ENCODE measurements at places on chromosomes 5 and 9.

GRCh38 chr9:4116071-4116581 is 183.7 kb downstream of the GLIS3 start:
- no peak for DNase-seq

DNA sequence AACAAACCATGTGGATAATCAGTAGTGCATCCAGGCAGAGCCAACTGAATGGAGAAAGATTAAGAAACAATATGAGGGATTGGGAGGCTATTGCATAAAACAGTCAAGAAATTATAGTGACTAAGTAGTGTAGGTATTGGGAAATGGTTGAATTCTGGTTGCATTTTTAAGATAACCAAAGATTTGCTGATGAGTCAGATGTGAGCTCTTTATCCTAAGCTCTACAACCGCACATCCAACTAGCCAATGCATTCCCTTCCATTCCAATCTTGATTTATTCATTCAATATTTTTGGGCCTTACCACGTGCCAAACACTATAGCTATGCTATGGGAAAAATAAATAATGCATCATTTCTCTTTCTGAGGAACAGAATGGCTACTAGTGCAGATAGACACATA is 524.5 kb upstream of the RGMB start:
- DNase-seq: no peak

DNA sequence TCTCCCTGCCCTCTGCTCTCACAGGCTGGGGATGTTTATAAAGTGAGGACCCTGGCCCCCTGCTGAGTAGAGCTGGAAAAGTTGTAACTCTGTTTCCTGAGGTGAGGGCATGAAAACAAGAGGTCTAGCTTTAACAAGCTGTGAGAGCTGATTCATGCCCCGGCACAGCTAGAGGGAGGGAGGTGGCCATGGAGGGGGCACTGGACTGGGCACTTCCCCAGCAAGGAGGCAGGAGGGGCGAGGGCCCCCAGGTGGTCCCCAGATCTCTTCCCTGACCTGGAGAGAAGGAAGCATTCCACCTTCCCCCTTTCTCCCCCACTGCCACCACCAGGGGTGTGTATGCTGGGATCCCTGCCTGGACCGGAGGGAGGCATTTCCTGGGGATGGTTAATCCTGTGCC is at the start of gene MSMP:
Gene MSMP (minus strand): TSS at position 13 of the 400 bp plus-strand sequence. CDS start 147 bp downstream, outside the sequence.
- DNase-seq: no peak

GRCh38 chr5:4540375-4541173 is 599.6 kb upstream of the ADAMTS16 start:
- DNase-seq: no peak

DNA sequence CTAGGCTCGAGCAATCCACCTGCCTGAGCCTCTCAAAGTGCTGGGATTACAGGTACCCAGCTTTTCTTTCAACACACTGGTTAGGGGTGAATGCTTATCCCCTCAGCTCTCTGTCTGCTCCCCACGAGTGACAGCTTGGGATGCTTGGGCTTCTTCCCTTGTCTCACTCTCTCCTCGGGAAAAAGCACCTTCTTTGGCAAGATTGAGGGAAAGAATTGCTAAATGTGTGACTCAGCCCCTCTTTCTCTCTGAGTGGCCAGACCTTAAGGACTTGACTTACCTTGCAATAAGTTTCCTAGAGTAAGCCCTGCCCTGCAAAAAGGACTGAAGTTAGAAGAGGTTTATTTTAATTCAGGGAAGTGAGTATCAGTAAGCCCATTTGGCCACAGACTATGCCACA is 68.1 kb upstream of the ERBIN start:
- DNase-seq: no peak

GRCh38 chr5:91562922-91563321 is 179.8 kb upstream of the ARRDC3 start:
- no peak for DNase-seq

All from T-helper 9 cell (primary cell).